ENCODE measurements at places on chromosomes 6 and 20.

DNA sequence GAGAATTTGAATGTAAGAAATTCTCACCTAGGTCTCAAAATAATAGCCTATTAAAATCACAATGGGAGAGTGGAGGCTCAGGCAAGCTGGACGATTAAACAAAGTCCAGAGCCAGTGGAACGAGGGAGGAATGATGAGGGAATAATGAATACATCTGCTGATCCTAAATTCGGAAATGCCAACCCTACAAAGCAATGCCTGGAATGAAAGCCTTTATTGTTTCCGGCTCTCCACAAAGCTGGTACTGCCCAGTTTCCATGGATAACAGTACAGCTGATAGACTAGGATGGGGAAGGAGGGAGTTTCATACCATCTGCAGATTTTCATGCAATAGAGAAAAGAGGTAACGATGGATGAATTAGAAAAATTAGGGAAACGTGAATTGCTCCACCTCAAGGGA lies 356.1 kb downstream of the CBLN4 start:
- no peak overlapping the region for H3K4me3 ChIP-seq
- no peaks in the 10 kb centered on the region for H3K4me1 ChIP-seq
- DNase-seq: no peak

GRCh38 chr6:159056003-159056402 lies 11.2 kb upstream of the TAGAP start:
- H3K27me3 ChIP-seq: no peaks in the 10 kb centered on the region
- no peak overlapping the region for H3K4me3 ChIP-seq
- H3K27ac ChIP-seq: no peak overlapping the region
- no peaks in the 10 kb centered on the region for H3K4me1 ChIP-seq
- no peaks in the 10 kb centered on the region for H3K36me3 ChIP-seq

DNA sequence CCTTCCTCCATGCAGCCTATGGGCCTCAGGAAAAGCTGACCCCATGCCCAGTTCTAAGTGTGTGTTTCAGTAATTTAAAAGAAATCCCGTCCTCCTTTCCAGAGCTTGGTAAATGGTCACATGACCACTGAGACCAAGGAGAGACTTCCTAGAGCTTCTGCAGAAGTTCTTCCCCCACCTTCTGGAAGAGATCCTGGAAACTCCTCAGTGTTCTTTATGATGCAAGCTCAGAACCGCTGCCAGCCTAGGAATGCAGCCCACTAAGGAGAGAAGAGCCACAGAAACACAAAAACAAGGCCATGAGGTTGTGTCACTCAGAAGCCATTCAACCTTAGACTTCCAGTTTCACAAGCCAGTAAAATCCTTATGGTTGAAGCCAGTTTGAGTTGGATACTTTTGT lies 348.4 kb downstream of the TPBG start:
- no peak overlapping the region for H3K27ac ChIP-seq
- H3K4me3 ChIP-seq: no peak overlapping the region
- no peak for DNase-seq
- H3K4me1 ChIP-seq: no peaks in the 10 kb centered on the region
- no peaks in the 10 kb centered on the region for H3K36me3 ChIP-seq

- H3K36me3 ChIP-seq: no peaks in the 10 kb centered on the region
- no peak for DNase-seq
- peaks cover 5% of the 10 kb centered on the region for H3K4me1 ChIP-seq
- H3K27ac ChIP-seq: no peak overlapping the region
- no peak overlapping the region for H3K4me3 ChIP-seq
- H3K27me3 ChIP-seq: no peaks in the 10 kb centered on the region
These were observed 1.5 kb upstream of the SNRNP48 start for GRCh38 chr6:7588506-7588905.

DNA sequence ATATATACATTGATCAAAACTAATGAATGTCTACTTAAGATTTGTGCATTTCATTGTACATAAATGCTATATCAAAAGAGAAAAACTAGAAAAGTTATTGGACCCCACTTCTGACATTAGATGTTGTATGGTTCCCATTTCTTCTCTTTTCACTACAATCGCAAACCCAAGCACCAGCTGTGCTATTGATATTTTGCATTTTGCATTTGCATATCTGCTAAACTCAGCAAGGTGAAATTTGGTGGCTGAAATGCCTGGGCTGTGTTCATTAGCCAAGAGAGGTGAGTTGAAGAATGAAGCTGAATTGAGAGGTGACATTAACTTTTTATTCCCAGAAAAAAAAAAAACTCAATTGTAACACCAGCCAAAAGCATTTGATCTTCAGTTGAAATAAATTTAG lies 232.1 kb upstream of the TENT5A start:
- peak; percentile 17 for DNase-seq
- peaks cover 12% of the 10 kb centered on the region for H3K4me1 ChIP-seq
- H3K36me3 ChIP-seq: no peaks in the 10 kb centered on the region
- no peaks in the 10 kb centered on the region for H3K27me3 ChIP-seq

DNA sequence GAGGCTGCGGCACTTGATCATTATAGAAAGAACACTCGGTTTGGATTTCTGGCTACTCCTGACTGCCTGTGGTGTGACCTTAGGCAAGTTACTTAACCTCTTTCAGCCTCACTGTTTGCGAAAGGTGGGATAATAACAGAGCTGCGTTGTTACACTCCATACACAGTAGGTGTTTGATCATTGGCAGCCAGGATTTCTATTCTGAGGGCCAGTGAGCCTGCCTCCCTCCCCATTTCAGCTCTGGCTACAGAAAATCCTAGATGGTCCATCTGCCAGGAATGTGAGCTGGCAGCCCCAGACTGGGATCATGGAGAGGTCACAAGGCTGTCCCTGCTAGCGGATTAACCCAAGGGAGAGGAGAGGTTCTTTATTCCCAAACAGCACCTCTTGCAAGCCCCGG lies 2.7 kb downstream of the KCNB1 start:
- peaks cover 7% of the 10 kb centered on the region for H3K27me3 ChIP-seq
- DNase-seq: no peak
- no peaks in the 10 kb centered on the region for H3K4me1 ChIP-seq
- no peak overlapping the region for H3K4me3 ChIP-seq
- no peaks in the 10 kb centered on the region for H3K36me3 ChIP-seq

GRCh38 chr6:139367810-139368351 lies 6.6 kb downstream of the CITED2 start:
- no peaks in the 10 kb centered on the region for H3K36me3 ChIP-seq
- DNase-seq: no peak
- H3K27ac ChIP-seq: no peak overlapping the region
- H3K4me3 ChIP-seq: no peak overlapping the region
- H3K4me1 ChIP-seq: peaks cover 32% of the 10 kb centered on the region

DNA sequence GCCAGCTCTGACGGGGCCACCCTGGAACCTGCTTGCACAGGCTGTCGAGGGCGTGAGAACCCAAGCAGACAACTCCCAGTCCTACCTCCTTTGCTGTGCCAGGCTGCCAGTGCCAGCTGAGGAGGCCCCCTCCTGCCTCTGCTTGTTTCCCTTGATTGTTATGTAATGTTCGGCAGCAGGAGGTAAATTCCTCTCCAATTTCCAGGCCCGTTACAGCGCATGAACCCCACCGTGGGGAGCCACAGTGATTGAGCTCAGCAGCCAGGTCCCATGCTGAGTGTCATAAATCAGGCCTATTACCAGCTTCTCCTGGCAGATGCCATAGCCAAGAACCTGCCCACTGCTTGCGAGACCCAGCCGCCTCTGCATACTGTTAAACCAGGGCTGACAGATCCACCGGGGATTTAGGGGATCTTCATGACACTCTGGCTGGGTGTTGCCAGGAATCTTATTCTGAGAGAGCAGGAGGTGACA lies 320.5 kb downstream of the DHX35 start:
- H3K27me3 ChIP-seq: no peaks in the 10 kb centered on the region
- no peaks in the 10 kb centered on the region for H3K36me3 ChIP-seq
- H3K4me1 ChIP-seq: no peaks in the 10 kb centered on the region
- no peak overlapping the region for H3K27ac ChIP-seq
- no peak for DNase-seq

GRCh38 chr6:123519189-123519505 lies 117.6 kb downstream of the TRDN start:
- H3K27me3 ChIP-seq: no peaks in the 10 kb centered on the region
- no peak overlapping the region for H3K4me3 ChIP-seq
- H3K36me3 ChIP-seq: no peaks in the 10 kb centered on the region
- no peak overlapping the region for H3K27ac ChIP-seq

GRCh38 chr20:24705486-24705885 lies 236.1 kb downstream of the SYNDIG1 start:
- H3K27me3 ChIP-seq: no peaks in the 10 kb centered on the region
- no peak overlapping the region for H3K4me3 ChIP-seq
- no peak for DNase-seq
- H3K27ac ChIP-seq: no peak overlapping the region
- no peaks in the 10 kb centered on the region for H3K36me3 ChIP-seq
- no peaks in the 10 kb centered on the region for H3K4me1 ChIP-seq

DNA sequence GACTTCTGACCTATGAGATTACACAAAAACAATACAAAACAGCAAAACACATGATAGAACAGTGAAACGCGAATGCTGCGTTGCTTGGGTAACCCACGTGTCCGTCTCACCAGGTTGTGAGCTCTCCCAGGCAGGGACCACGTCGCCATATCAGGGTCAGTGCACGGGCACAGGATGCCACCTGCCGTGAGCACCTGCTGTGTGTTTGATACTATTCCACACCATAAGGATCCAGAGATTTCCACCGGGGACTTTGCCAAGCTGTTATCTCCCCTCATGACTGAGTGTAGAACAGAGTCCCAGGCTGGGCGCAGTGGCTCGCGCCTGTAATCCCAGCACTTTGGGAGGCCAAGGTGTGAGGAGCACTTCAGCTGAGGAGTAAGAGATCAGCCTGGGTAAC lies 288.0 kb downstream of the BMP7 start:
- no peaks in the 10 kb centered on the region for H3K36me3 ChIP-seq
- H3K27ac ChIP-seq: no peak overlapping the region
- H3K27me3 ChIP-seq: no peaks in the 10 kb centered on the region
- peaks cover 18% of the 10 kb centered on the region for H3K4me1 ChIP-seq
- H3K4me3 ChIP-seq: no peak overlapping the region

GRCh38 chr6:110609101-110609500 lies 132.7 kb upstream of the SLC22A16 start:
- no peaks in the 10 kb centered on the region for H3K4me1 ChIP-seq
- no peak overlapping the region for H3K27ac ChIP-seq

DNA sequence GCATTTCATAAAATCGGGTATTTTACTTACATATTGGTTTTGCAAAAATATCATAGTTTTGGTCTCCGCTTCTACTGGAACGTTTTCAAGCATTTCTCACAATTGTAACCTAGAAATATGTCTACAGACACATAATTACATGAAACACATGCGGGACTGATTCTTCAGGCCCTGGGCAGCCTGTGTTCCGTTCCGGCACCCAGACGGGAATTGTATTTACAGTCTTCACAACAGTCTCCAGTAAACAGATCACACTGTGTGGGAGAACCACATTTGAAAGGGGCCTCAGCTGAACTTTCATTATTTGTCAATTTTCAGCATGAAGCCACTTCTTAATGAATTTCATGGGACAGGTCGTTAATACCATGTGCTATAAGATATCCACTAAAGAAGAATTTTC lies 196.9 kb downstream of the DST start:
- H3K4me3 ChIP-seq: no peak overlapping the region
- H3K27ac ChIP-seq: no peak overlapping the region
- no peaks in the 10 kb centered on the region for H3K27me3 ChIP-seq

- H3K4me3 ChIP-seq: peak overlapping the region; percentile 87
- H3K4me1 ChIP-seq: no peaks in the 10 kb centered on the region
- no peak for DNase-seq
- H3K27me3 ChIP-seq: no peaks in the 10 kb centered on the region
These were observed 111.5 kb downstream of the HFE start for GRCh38 chr6:26198722-26199056.

- DNase-seq: no peak
- no peaks in the 10 kb centered on the region for H3K4me1 ChIP-seq
- no peaks in the 10 kb centered on the region for H3K36me3 ChIP-seq
- H3K27me3 ChIP-seq: peaks cover 62% of the 10 kb centered on the region
These were observed 8.1 kb downstream of the SYCP2L start for GRCh38 chr6:10894958-10895357.

DNA sequence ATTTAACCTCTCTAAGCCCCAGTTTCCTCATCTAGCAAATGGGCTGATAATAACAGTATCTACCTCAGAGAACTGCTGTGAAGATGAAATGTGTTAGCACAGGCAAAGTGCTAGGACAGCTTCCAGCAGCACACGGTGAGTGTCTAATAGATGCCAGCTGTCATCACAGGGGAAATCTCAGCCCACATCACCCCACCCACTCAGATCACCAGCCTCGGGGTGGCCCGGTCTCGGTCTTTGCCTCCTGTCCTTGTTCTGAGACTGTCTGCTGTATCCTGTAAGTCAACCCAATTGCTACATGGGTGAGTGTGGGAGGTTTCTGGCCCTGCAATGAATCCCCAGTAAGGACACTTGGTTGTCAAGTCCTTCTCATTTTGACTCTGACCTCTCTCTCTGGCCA lies 99.5 kb upstream of the ZNFX1 start:
- H3K4me1 ChIP-seq: no peaks in the 10 kb centered on the region
- DNase-seq: no peak
- peaks cover 15% of the 10 kb centered on the region for H3K27me3 ChIP-seq
- no peak overlapping the region for H3K4me3 ChIP-seq

- H3K27me3 ChIP-seq: 0 out of 2 replicates have a peak, but pooled peaks cover 2% of the 10 kb centered on the region
- DNase-seq: no peak
- H3K27ac ChIP-seq: no peak overlapping the region
- H3K36me3 ChIP-seq: no peaks in the 10 kb centered on the region
- no peaks in the 10 kb centered on the region for H3K4me1 ChIP-seq
These were observed 55.4 kb downstream of the PREX1 start for GRCh38 chr20:48772183-48772976.

DNA sequence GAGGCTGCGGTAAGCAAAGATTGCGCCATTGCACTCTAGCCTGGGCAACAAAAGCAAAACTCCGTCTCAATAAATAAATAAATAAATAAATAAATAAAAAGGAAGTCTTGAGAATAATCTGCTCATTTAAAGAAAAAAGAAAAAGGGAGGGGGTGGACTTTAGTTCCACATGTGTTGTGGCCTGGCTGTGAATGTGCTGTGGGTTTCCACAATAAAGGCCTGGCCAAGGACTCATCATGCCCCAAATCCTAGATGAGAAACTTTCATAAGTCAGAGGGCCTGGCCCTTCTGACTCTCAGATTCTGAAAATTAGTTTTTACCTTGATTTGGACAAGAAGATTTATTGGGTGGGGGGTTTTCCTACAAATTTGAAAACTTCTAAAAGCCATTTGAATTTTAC lies 48.4 kb downstream of the RIOK1 start:
- no peaks in the 10 kb centered on the region for H3K36me3 ChIP-seq
- H3K27me3 ChIP-seq: no peaks in the 10 kb centered on the region
- H3K4me3 ChIP-seq: no peak overlapping the region
- no peaks in the 10 kb centered on the region for H3K4me1 ChIP-seq
- H3K27ac ChIP-seq: no peak overlapping the region

GRCh38 chr6:94902974-94903628 lies 674.2 kb upstream of the MANEA start:
- no peak overlapping the region for H3K27ac ChIP-seq
- no peak for DNase-seq
- H3K27me3 ChIP-seq: no peaks in the 10 kb centered on the region
- no peaks in the 10 kb centered on the region for H3K36me3 ChIP-seq

DNA sequence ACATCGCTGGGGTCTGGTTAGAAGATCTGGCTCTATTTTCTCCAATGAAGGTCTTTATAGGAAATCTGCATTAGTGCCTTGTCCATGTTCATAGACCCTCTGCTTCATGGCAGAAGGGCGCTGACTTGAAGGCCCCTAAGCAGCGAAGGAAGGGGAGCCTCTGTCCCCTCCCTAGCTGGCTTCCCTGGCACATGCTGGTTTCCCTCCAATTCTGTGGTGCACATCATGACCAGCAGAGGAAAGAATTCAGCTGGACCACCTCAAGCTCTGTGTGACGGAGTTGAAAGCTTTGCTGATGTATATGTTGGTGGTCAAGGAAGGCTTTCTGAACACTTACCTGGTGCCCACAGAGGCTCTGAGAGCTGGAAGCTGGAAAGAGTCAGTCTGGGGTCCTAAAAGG lies 129.7 kb upstream of the MYLIP start:
- H3K4me1 ChIP-seq: no peaks in the 10 kb centered on the region
- no peak overlapping the region for H3K4me3 ChIP-seq
- H3K27me3 ChIP-seq: no peaks in the 10 kb centered on the region
- H3K36me3 ChIP-seq: no peaks in the 10 kb centered on the region
- DNase-seq: no peak
- H3K27ac ChIP-seq: no peak overlapping the region

All from MM.1S (cell line).